Naive thymus-derived CD4-positive, alpha-beta T cell (primary cell): ENCODE measurements at places on chromosomes 2 and 18. TPM values are rescaled to one million over a fixed set of nuclear protein-coding genes. Genes with fewer than 3 reads are reported as not detected.

Gene PROC
- total RNA-seq, result not detected

Gene D2HGDH
- 32.5 TPM for total RNA-seq

Gene DSC3
- not detected in 2 replicates for total RNA-seq

Gene ALPP
- total RNA-seq, result not detected

Gene UNC80
- total RNA-seq, result not detected

Gene C2orf72
- total RNA-seq, result not detected

Gene MAP3K19
- total RNA-seq, result not detected in 2 replicates

Gene DOCK10
- total RNA-seq, result 200 TPM

Gene ABHD1
- total RNA-seq, result 0.90 TPM

Gene NTSR2
- not detected for total RNA-seq

Gene SRD5A2
- not detected for total RNA-seq

Gene CSRNP3
- not detected in 2 replicates for total RNA-seq

Gene CYBRD1
- total RNA-seq, result 0.49 TPM

Gene CD207
- 0.27 TPM for total RNA-seq

Gene GAD1
- total RNA-seq, result not detected
